ENCODE measurements at places on chromosomes 12 and 14.
A peak's percentile ranks its signal among the peaks of the same experiment; 100 is the strongest.

GRCh38 chr12:1443421-1444141 is 150.8 kb downstream of the FBXL14 start:
- no peak for DNase-seq

- no peak for DNase-seq
Measured at GRCh38 chr12:124805050-124805449, 58.6 kb downstream of the SCARB1 start.

- DNase-seq = no peak
Measured at GRCh38 chr12:64892561-64892960, 68.1 kb downstream of the TBC1D30 start.

DNA sequence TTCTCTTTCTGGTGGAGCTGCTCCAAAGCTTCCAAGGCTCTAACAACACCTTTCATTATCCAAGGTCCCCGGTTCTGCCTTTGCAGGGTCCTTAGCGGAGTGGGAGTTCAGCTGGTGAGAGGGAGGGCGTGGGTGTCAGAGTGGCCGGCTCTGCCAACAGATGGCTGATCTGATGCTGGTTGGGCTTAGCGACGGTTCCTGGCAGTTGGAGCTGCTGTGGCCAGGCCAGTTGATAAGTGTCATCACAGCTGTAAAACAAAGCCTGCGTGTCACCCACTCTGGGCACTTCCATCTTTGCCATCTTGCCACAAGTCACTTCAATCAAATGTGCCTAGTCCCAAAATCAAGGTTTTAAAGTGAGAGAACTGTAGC is 36.3 kb downstream of the RIN3 start:
- DNase-seq = no peak

DNA sequence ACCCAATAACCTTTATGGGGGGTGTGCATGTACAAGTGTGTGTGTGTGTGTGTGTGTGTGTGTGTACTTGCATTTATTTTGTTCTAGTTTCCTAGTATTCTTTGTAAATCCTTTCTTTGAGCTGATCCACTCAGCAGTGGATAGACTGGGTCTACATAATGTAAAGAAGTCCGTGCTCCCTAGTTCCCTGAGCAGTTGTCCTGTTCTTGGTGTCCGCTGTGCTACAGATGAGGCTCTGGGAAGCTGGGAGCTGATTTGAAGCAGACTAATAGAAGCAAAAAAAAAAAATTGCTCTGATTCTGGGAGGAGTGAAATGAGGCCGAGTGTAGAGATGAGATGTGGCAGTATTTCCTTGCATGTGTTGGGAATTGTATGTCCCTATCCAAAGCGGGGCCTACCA is 150.4 kb upstream of the WSCD2 start:
- no peak for DNase-seq

DNA sequence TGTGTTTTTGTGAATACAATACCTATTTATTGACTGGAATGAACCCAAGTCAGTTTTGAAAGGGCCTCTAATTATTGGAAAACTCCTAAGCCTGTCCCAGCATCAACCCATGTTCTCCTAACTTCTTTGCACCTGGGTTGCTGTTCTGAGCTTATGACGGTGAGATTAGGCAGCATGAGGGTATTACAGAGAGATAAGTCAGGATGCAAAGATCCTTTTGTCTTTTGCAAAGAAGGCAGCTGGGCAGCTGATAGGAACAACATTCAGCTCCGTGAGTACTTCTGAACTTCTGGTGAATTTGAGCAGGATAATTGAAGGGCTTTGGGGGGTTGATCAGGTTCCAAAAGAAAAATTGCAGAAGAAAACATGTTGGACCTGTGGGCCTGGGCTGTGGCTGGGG is at the start of gene PDE6H:
TSS of gene PDE6H (plus strand) at position 227 of the 400 bp plus-strand sequence. CDS start 4,971 bp downstream, outside the sequence.
- no peak for DNase-seq

GRCh38 chr12:31220633-31221550 is 105.1 kb downstream of the SINHCAF start:
- DNase-seq = no peak

DNA sequence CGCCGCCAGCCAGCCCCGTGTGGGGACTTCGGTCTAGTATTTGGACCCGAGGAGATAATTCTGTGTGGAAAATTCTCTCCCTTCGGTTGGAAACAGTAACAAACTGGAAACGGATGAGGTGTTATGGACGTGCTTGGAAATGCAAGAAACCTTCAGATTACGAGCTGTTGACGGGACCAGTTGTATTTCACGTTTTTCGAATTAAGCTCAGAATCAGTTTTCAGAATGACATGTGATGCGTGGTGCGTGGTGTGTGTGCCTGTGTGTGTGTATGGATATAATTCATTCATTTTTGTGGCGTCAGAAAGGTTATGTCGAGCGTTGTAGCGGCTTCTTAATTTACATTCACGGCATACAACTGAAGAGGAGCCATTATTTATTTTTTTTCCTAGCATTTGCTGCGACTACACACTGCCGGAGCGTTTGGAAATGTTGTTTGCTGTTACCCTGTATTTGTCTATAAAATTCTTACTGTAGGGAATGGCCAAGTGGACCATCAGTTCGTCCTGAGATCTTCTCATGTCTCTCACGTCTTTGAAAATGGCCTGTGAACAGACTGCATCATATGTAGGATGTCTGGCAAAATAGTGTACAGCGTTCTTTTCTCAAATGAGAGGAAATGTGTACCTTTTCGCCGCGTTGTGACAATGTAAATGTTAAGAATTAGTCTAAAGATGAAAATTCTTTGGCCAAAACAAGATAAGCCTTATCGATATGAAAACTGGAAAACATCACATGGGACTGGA is 1.3 kb downstream of the TRAF3 start:
- no peak for DNase-seq

DNA sequence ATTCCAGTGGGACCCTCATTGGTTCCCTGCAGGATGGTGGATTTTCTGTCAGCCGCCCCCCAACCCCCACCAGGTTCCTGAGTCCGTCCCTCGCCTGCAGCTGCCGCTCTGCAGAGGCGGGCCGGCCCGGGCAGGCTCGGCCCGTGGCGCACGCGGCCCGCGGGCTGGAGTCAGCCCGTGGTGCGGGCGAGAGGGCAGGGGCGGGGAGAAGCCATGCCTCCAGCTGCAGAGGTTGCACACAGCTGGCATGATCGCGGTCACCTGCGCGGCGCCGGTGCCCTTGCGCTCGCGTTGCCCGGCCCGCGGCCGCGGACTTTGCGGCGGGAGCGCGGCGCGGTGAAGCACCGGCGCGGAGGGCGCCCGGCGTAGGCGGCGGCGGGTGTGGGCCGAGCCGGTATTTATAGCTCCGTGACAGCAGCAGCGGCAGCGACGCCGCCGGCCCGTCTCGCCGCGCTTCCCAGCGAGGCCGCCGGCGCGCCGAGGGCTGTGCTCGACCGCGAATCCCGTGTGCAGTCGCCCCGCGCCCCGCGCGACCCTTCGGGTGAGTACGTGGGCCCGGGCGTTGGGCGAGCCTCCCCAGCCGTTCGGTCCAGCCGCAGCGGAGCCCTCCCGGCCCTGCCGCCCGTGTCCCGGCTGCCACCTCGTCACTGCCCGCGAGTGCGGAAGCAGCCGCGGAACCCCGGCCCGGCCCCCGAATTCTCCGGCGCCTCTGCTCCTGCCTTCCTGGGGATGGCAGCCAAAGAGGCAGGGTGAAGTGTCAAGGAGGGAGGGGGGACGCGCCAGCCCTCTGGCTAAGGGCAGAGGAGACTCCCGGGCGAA is at the start of gene TMEM117:
TSS of gene TMEM117 (plus strand) at position 426 of the 819 bp plus-strand sequence.
- DNase-seq = peak; percentile 63

GRCh38 chr12:75666939-75667334 is 155.5 kb upstream of the KRR1 start:
- no peak for DNase-seq

DNA sequence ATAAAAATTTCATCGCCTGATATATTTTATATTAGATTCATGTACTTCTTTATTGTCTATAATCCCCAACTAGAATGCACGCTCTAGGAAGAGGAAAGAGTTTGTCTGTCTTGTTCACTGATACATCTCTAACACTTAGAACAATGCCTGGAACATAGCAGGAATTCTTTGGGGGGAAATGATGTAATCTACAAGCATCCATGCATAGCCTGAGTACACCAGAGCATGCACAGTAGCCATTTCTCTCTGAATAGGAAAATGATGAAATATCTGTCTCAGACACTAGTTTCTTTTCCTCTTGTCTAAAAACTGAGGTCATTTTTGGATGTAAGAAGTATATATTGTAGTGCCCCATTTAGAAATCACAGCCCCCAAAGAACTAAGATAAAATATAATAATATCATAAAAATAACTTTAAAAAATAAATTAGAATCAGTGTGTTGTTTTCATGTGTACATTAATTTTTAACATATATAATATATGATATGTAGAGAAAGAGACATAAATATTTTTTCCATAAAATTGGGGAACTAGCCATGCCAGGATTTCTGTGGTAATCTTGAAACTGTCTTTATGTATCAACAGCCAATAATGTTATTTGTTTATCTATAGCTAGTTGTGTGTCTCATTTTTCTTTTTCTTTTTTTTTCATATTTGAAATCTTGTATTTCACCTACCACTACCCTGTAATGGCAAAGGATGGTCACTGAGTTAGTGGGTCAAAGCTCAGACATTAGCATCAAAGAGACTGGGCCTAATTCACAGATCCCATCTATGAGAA is 155.6 kb upstream of the TMCC3 start:
- no peak for DNase-seq

- DNase-seq = no peak
Measured at GRCh38 chr12:108884116-108885012, 4.5 kb downstream of the DAO start.
